ENCODE measurements at places on chromosomes 11 and 22. TPM values are rescaled to one million over a fixed set of nuclear protein-coding genes. Genes with fewer than 3 reads are reported as not detected.

DNA sequence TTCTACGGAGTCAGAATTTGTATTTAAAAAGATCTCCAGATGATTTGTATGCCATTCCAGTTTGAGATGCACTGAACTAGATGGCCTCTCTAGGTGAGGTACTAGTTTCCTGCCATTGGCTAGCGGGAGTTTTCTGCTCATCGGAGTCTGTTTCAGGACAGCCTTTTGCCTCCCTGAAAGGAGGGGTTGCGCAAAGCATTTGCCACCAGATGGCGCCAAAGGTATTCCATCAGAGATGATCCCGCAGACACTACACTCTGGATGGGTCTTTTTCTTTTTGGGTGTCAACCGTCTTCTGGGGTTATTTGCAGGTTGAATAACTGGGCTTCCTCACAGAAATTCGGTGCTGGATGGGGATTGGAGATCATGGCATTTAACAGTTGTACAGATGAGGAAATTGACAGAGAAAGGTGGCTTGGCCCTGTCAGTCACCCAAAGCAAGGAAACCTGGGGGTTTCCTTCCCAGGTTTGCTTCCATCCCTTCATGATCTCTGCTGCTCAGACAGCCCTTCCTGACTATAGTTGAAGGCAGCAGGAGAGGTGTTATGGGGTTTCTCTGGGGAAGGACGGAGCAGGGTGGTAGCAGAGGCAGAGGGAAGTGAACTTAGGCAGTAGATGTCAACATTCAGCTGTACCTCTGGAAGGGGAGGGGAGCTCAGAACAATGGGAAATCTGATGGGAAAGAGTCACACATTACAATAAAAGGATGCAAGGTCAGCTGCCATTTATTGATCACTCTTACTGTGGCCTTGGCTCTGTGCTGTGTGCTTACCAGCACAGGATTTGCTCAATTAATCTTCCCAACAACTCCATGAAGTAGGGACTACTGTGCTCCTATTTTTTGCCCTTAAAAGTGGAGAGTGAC lies 81.6 kb downstream of the CCDC81 start:
- H3K27ac ChIP-seq, result no peak overlapping the region
- H3K4me3 ChIP-seq, result no peak overlapping the region
- peaks cover 14% of the 10 kb centered on the region for H3K4me1 ChIP-seq
- no peaks in the 10 kb centered on the region for H3K36me3 ChIP-seq
- peak; percentile 67 for DNase-seq

GLYAT gene
- total RNA-seq, result not detected

MS4A4E gene
- not detected for total RNA-seq

GAS2L1 gene
- 29.4 TPM for total RNA-seq

APOBEC3C gene
- total RNA-seq, result 40.2 TPM

MEI1 gene
- total RNA-seq, result 0.64 TPM

GRCh38 chr22:20060700-20061480 lies 19.2 kb upstream of the DGCR8 start:
- H3K27ac ChIP-seq, result no peak overlapping the region
- H3K4me1 ChIP-seq, result peaks cover 26% of the 10 kb centered on the region
- no peaks in the 10 kb centered on the region for H3K36me3 ChIP-seq
- no peak overlapping the region for H3K4me3 ChIP-seq

DNA sequence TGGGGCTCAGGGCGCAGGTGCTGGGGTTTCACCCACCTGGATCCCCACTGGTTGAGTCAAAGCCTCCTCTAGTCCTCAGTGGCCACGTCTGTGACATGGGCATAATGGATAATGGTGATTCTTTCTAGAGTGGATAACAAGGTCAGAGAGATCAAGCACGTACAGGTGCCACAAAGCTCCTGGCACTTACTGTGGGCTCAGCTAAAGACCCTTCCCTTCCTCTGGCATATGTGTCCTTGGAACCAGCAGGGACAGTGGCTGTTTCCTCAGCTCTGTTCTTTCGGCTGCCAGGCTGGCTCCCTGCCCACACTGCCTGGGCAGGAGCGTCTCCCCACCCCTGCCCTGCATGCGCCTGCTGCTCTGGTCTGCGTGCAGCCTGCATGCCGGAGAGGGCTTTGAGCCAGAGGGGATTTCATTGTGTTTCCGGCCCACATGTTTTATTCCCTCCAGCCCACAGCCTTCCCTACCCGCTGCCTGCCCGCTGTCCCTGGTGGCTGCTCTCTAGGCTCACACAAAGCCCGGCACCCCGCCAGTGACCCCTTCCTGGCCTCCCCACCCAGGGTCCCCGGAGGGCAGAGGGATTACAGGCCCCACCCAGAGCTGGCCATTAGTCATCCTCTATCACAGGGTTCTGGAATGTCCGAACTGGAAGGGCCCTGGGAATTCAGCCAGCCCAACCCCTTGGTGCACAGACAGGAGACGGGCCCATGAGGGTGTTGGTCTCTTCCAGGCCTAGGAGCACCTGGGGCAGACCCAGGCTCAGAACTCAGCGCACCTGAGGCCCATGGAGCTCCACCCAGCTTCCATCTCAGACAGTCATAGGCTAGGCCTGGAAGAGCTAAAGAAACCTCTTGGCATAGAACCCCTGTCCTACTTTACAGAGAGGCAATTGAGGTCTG lies 55.3 kb upstream of the GCAT start:
- H3K4me3 ChIP-seq, result peak overlapping the region; percentile 98
- peaks cover 18% of the 10 kb centered on the region for H3K36me3 ChIP-seq
- DNase-seq, result peak; percentile 92
- peak overlapping the region; percentile 98 for H3K27ac ChIP-seq

SLN gene
- total RNA-seq, result not detected

PDGFD gene
- total RNA-seq, result 0.34 TPM

GPR83 gene
- total RNA-seq, result 0.39 TPM

MYOD1 gene
- total RNA-seq, result not detected

- H3K36me3 ChIP-seq, result no peaks in the 10 kb centered on the region
- H3K4me1 ChIP-seq, result no peaks in the 10 kb centered on the region
- H3K27ac ChIP-seq, result no peak overlapping the region
- no peaks in the 10 kb centered on the region for H3K27me3 ChIP-seq
- H3K4me3 ChIP-seq, result no peak overlapping the region
These were observed 18.7 kb downstream of the ZNF74 start for GRCh38 chr22:20412474-20413216.

DNA sequence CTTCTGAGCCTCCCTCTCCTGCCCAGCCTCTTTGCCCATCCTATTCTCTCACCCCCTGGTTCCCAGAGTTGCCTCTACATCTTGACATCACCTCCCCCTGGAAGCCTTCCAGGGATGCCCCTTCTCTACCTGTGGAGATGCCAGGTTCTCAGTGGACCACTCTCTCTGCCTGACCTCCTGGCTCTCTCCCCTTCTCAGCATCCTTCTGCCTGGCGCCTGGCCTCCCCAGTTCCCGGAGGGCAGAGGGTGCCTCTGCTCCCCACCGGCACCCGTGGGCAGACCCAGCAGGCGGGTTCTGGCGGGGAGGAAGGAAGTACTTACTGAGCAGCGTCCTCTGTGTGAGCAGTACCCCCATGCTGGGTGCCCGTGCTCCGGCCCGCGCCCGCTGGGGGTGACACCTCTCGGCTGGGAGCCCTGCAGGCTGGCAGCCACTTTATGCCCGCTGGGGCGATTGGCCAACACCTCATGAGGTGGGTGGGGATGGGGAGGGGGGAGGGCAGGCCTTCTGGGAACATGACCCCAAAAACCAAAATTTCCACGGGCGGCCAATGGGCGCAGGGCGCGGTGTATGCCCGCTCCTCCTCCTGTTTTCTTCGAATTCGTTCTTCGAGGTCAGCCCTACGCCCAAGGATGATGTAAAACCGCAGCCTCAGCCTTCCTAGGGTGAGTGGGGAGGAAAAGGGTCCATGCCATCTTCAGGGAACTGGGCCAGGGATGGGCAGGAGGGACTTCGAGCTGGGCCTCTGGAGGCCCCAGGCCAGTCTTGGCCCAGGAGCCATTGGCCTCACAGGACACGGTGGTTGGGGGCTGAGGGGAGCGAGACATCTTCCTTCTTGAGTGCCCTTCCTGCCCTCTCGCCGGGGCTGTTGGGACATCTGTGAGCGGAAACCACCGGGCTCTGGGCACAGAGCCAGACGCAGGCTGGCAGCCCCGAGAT lies at the start of gene OSM:
Gene OSM (minus strand): TSS at position 407 of the 937 bp plus-strand sequence. CDS start 52 bp downstream, at position 355.
- H3K36me3 ChIP-seq, result no peaks in the 10 kb centered on the region
- no peak for DNase-seq
- no peak within 1 kb of the TSS for H3K4me3 ChIP-seq
- H3K27ac ChIP-seq, result no peak within 1 kb of the TSS
- H3K27me3 ChIP-seq, result no peaks in the 10 kb centered on the region

DNA sequence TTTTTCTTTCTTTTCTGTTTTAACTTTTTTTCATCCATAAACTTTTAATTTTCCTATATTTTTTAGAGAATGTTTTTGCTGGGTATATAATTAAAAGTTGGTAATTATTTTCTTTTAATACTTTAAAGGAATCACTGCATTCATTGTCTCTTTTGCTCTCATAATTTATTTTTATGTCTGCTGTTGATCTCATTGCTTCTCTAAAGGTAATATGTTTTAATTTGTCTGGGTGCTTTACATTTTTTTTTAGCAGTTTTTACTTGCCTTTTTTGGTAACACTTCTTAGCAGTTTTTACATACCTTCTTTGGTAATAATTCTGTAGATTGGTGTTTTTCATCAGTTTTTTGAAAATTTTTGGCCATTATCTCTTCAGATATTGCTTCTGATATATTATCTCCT lies 89.4 kb upstream of the BMAL1 start:
- H3K27ac ChIP-seq, result no peak overlapping the region
- no peaks in the 10 kb centered on the region for H3K36me3 ChIP-seq
- no peak overlapping the region for H3K4me3 ChIP-seq
- no peaks in the 10 kb centered on the region for H3K4me1 ChIP-seq
- DNase-seq, result no peak
- no peaks in the 10 kb centered on the region for H3K27me3 ChIP-seq

H19 gene
- total RNA-seq, result 10.5 TPM

AP5B1 gene
- total RNA-seq, result 19.5 TPM

GRCh38 chr11:20397281-20397680 lies 9.8 kb downstream of the PRMT3 start:
- peaks cover 21% of the 10 kb centered on the region for H3K36me3 ChIP-seq
- no peaks in the 10 kb centered on the region for H3K4me1 ChIP-seq
- no peak overlapping the region for H3K4me3 ChIP-seq
- H3K27ac ChIP-seq, result no peak overlapping the region
- peak; percentile 36 for DNase-seq

DNA sequence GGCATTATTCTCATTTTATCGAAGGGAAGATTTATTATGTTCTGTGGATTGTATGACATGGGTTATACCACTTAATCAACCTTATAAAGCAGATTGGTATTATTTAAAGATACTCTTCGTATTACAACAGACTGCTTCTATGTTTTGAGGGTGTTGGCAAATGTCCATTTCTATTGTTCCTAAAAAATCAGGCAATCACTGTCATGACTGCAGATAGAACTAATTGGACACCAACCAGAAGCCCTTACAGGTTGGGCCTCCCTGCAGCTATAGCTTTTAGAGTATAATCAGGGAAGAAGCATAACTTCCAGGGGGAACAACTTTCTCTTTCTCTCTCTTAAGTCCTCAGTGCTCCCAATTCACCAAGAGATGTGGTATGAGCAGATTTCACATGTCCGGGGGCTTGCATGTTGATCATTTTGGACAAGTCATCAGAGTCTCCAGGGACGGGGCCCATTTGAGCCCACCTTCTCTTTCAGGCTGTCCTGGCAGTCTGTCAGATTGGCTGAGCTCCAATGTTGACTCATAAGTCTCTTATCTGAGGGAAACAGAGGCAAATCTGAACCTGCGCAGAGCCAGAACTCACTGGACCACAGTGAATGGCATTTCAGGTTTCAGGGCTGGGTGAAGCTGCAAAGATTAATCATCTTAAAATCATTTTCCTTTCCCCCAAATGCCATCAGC lies 264.0 kb upstream of the CCDC90B start:
- H3K36me3 ChIP-seq, result no peaks in the 10 kb centered on the region
- no peaks in the 10 kb centered on the region for H3K4me1 ChIP-seq
- no peak overlapping the region for H3K4me3 ChIP-seq

DNA sequence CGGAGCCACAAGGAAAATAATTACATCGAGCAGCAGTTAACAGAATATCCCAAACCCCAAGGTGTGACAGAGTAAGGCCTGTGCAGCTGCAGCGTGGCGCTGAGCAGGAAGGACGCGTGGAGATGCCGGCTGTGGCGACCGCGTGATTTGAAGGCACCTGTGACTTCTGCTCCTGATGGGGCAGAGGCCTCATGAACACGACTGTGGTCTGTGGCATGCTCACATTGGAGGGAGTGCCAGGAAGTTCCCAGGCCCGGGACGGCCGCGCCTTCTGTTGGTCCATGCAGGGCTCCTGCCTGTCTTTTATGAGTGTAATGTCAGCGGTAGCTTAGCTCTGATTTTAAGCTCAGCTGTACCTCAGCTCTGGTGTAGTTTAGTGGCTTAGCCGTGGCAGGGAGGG lies 50.4 kb downstream of the TPCN2 start:
- H3K27me3 ChIP-seq, result no peaks in the 10 kb centered on the region
- H3K27ac ChIP-seq, result no peak overlapping the region
- peaks cover 25% of the 10 kb centered on the region for H3K4me1 ChIP-seq
- DNase-seq, result no peak
- no peak overlapping the region for H3K4me3 ChIP-seq

ETS1 gene
- total RNA-seq, result 9.2 TPM

DNA sequence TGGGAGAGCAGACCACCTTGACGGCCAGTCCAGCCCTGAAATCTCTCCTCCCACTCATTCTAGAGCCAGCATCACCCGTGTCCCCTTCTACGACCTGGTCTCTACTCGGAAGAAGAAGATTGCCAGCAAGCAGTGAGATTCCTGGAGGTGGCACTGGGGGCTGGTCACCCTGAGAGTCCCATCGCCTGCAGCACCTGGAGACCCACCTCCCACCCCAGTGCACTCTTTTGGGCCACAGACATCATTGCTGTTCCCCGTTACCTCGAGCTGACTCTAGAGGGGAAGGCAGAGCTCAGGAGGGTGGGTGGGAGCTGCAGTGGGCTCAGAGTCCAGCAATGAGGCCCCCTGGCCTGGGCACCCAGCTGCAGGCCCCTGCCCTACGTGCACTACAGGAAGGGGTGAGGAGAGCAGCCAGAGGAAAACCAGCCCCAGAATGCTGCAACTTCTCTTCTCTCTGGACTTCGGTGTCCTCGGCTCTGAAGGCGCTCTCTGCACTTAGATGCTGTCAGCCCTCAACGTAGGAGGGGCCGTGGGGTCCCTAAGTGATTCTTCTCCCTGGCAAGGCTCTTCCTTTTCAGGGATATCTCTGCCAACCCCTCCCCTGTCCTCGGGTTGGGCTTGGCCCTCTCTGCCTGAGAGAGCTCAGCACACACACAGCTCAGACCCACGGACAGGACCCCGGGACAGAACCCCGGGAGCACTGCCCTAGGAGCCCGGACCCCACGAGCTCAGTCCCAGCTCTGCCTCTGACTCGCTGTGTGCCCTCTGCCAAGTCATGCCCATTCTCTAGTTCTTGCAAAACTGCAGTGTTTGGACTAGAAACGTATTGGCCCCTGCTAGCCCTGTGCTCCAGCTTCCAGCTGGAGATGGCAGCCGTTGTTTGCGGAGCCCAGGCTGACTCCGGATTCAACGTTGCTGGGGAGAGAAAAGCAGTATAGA lies 31.3 kb downstream of the CYTH4 start:
- no peak overlapping the region for H3K27ac ChIP-seq
- H3K36me3 ChIP-seq, result no peaks in the 10 kb centered on the region
- no peak for DNase-seq
- H3K4me1 ChIP-seq, result peaks cover 39% of the 10 kb centered on the region
- H3K4me3 ChIP-seq, result no peak overlapping the region
